ENCODE measurements at places on chromosomes 11 and 22.
A peak's percentile ranks its signal among the peaks of the same experiment; 100 is the strongest.

DNA sequence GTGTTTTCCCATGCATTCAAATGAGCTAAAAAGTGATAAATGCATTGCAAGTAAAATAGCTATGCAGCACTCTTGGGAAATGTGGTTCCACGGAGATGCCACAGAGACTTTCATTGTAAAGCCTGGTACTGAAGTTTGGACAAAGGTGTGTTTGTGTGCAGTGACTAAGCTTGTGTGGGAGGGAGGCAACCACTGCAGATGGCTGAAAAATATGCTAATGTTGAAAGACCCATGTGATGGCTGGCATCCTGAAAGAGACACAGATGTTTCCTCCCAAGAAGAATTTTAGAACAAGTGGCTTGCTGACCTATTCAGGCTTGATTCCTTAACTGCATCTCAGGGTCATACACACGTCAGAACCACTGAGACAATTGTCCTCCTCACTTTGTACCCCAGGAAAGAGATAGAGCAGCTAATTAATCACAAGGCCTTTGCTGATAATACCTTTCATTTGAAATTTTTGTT is 73.8 kb downstream of the FAM76B start:
- no peak for DNase-seq

GRCh38 chr11:85698195-85698594 is 12.2 kb upstream of the CCDC89 start:
- DNase-seq: no peak

DNA sequence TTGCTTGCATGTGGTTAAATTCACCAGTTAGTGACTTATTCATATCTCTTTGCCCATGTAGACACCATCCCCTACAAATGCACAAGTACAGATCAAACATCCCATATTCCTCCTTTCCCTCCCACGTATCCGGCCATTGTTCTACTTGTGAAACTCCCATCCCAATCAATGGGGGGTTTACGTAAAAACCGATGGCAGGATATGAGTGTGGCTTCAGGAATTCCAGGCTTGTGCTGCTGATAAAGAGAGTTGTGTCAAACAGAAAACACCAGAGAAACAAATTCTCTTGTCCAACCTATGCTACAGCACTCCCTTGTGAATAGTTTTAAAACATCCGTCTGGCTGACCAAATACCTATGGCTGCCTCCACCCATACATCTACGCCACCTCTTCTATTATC is 15.5 kb downstream of the FLI1 start:
- no peak for DNase-seq

GRCh38 chr22:46366801-46367706 is 31.5 kb downstream of the TRMU start:
- peak; percentile 37 for DNase-seq

- DNase-seq: no peak
Measured at GRCh38 chr11:100734743-100735527, 47.8 kb downstream of the ARHGAP42 start.

DNA sequence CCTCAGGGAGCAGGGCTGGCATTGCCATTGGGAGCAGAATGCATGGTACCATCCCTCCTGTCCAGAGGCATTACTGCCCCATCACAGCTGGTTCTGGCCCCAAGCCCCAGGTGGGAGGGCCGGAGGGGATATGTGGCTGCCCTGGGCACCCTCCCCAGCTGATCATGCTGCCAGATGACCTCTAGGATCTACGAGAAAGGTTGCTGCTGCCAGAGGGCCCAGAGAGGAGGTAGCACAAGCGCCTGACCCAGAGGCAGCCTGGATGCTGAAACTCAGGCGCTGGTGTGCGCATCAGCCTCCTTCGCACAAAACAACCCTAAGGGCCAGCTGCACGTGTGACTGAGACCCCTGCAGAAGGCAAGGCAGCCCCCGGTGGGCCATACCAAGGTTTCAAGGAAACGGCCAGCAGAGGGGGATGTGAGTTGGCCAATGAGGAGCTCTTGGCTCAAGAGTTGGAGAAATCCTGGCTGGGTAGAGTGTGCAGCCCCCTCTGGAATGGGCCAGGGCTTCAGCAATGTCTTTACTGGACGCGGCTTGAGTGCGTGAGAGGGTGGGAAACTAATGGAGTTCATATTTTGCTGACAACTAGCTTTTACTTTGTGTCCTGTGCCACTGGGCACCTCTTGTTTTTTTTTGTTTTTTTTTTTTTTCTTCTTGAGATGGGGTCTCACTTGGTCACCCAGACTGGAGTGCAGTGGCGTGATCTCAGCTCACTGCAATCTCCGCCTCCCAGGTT is 88.3 kb upstream of the PARVA start:
- no peak for DNase-seq

GRCh38 chr11:92552942-92553341 is 328.3 kb downstream of the FAT3 start:
- no peak for DNase-seq

GRCh38 chr22:20430720-20431510 is 6.7 kb downstream of the SCARF2 start:
- DNase-seq: peak; percentile 84

GRCh38 chr11:122422682-122423081 is 232.8 kb upstream of the UBASH3B start:
- no peak for DNase-seq

GRCh38 chr11:117837070-117837776 is 12.7 kb upstream of the FXYD2 start:
- DNase-seq: no peak

DNA sequence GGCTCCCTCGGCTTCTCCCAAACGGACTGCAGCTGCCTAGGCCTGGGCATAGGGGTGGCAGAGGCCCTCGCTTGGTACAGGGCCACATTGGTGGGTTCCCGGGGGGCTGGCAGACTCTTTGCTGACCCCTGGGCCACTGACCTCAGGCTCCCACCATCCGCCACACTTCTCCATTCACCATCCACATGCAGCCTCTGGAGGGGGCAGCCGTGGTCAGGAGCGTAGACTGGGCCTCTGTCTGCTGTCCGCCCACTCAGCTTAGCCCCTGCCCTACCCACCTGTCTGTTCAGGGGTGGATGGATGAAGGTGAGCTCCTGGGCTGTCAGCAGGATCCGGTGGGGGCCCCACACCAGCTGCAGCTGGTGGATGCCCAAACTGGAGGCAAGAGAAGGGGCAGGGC is 45.7 kb upstream of the LRRC32 start:
- no peak for DNase-seq

DNA sequence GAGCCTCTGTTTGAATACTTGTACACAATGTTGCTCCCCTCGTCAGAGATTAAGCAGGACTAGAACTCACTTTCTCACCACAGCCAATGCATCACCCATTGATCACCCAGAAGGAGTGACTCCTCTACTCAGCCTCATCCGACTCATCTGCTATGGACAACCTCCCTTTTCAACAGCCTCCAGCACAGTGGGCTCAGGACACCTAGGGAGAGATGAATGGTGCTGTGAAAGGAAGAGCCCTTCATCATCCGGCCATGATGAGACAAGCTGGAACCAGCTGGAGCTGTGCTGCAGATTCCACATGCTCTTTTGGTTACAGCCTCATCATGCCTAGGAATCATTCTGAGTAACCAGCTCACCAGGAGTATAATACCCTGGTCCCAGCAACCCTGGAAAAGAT is 15.5 kb downstream of the C11orf91 start:
- DNase-seq: no peak

DNA sequence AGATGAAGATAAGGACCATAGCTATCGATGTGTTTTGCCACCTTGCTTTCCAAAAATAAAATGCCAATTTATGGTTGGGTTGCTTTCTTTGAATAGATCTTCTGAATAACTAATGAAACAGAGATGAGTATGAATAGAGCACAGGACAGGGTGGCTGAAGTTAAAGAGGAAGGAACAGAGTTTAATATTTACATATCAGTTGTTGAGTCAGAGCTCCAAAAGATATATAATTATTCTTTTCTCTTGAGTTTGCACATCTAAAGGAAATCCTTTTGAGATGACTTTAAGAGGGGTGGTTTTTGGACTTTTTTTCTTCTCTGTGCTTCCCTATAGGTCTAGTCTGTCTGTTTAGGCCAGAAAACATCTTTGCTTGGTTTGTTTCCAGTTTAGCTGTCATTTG is 115.2 kb downstream of the DDX10 start:
- no peak for DNase-seq

GRCh38 chr11:57699813-57700212 is 12.2 kb downstream of the MED19 start:
- DNase-seq: no peak

GRCh38 chr11:12552692-12553091 is 121.5 kb upstream of the TEAD1 start:
- no peak for DNase-seq

DNA sequence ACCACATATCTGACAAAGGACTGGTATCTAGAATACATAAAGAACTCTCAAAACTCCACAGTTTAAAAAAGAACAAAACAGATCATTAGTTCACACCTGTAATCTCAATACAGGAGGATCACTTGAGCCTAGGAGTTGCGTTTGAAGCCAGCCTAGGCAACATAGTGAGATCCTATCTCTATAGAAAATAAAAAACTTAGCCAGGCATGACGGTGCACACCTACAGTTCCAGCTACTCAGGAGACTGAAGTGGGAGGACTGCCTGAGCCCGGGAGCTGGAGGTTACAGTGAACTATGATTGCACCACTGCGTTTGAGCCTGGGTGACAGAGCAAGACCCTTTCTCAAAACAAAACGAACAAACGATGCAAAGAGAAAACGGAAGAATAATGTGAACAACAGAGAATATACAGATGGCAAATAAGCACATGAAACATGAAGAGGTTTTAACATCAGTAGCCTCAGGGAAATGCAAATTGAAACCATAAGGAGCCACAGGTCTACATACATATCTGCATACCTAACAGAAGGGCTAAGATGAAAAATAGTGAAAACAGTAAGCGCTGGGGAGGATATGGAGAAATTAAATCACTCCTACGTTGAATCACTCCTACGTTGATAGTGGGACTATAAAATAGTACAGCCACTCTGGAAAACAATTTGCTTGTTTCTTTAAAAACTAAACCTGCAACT is 70.7 kb downstream of the DGCR2 start:
- no peak for DNase-seq

- peak; percentile 62 for DNase-seq
Measured at GRCh38 chr11:73387594-73388264, 11.5 kb downstream of the RELT start.

DNA sequence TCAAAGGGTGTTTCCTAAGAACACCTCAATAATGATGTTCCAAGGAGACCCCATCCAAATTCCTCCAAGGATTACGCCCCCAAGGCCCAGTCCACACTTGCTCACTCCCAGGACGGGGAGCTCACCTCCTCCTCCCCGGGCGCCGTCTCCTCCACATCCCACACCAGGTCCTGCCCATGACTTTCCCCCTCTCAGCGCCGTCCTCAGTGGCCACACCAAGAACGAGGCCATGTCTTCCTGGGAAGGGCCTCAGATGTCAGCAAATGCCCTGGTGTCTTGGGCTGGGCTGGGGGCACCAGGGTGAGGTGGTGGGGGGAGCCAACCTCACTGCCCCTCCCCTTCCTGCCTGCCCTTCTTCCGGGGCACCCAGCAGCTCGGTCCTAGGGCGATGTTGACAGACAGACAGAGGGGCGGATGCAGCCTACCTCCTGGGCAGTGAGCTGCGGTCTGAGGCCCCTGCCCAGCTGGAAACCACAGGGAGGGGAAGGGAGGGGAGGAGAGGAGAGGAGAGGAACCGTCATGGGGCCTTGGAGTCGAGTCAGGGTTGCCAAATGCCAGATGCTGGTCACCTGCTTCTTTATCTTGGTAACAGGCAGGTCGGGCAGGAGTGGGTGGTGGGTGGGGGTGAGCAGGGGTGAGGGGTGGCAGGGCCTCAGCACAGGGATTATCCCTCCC is at the start of the genes C11orf21 and TSPAN32:
Gene C11orf21 (minus strand): TSS at position 288 of the 675 bp plus-strand sequence. CDS start 110 bp downstream, at position 178.
Gene TSPAN32 (plus strand): TSS at position 383 of the 675 bp plus-strand sequence. CDS start 137 bp downstream, at position 520.
- DNase-seq: no peak

GRCh38 chr11:114447444-114447843 is 8.2 kb downstream of the REXO2 start:
- DNase-seq: no peak

DNA sequence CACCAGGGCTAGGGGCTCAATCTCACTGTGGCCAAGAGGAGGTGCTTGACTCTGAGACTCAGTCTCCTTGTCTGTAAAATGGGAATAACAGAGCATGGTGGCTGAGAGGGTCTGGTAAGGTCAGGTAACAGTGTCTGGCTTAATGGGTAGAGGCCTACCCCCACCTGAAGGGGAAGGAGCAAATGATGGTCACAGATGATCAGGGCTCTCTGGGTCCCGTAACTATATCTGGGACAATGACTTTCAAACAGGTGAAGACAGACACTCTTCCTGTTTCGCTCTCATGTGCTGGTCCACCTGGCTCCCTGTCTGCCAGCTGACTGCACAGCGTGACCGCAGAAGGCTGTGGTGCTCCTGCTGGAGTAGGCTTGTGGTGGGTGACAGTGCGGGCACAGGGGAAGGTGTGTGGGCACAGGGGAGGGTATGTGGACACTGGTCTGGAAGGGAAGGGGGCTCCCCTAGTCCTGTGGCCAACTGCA is 4.0 kb downstream of the A4GALT start:
- peak; percentile 1 for DNase-seq

DNA sequence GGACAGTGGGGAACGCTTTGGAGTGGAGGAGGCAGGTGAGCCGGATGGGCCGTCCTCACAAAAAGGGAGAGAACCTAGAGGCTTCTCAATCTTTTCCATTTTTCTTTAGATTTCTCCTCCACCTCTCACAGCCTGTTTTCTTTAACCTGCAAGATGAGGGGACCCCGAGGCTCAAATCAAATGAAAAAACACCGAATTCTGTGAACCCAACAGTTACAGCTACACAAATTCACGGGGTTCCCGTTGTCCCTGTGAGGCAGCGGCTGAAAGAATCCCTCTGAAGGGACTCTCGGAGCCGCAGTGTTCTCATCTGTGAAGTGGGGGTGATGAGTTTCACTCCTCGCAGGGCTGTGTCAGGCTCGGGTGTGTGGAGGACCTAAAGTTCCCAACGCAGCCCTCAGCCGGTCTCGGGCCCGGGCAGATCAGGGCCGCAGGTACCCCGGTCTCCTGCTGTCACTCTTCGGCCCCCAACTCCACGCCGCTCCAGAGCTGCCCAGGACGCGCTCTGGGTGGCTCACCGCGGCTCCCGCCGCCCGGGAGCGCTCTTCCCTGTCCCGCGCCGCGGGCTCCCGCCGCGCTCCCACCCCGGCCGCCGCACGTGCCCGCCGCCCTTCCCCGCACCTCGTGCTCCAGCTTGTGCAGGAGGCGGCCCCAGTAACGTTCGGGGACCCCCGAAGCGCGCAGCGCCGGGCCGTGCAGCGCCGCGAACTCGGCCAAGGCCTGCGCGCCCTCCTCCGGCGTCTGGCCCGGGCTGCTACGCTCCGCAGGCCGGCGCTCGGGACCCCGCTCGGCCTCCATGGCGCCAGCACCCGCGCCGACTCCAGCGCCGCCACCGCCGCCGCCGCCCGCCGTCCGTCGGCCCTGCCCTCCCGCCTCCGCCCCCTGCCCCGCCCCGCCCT is at the start of gene TTLL12:
Gene TTLL12 (minus strand): TSS at position 863 of the 899 bp plus-strand sequence. CDS start 65 bp downstream, at position 798.
- DNase-seq: peak; percentile 91

DNA sequence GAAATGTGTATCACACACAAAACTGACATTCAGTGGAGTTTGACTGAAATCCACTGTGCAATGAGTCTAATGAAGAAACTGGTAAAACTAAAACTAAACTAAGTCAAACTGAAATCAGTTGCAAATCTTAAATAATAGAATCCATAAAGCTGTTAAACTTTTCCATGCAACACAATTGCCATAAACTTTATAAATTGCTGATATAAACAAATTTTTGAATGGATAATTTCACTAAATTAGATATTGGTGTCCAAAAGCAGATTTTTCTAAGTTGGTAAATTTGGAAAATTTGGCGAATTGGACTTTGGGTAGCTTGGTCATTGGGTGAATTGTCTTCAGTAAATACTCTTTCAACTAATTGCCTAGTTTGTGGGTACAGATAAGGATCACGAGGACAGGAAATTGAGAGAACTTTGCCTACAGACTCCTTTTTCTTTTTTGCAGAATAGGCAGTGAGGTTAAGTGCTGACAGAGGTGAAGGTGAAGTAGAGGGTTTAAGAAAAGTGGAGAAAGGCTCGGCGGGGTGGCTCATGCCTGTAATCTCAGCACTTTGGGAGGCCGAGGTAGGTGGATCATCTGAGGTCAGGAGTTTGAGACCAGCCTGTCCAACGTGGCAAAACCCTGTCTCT is 12.8 kb downstream of the MRPL17 start:
- no peak for DNase-seq

Measured in iPS-NIHi11 (cell line).